ENCODE measurements at places on chromosomes 3 and 15. TPM values are rescaled to one million over a fixed set of nuclear protein-coding genes. Genes with fewer than 3 reads are reported as not detected.

The PTH1R gene
- total RNA-seq: not detected

The TLR9 gene
- not detected for total RNA-seq

The ROPN1 gene
- not detected for total RNA-seq

The LRRC2 gene
- total RNA-seq: 0.64 TPM

The PLAAT1 gene
- 0.60 TPM for total RNA-seq

The VILL gene
- total RNA-seq: 4.3 TPM

The NR1D2 gene
- 16.9 TPM for total RNA-seq

The MAN2C1 gene
- 72.3 TPM for total RNA-seq

The MORF4L1 gene
- 213 TPM for total RNA-seq

The MUSTN1 gene
- total RNA-seq: not detected

The RGMA gene
- total RNA-seq: not detected

The B3GALNT1 gene
- total RNA-seq: 32.4 TPM

The IMPG2 gene
- 0.07 TPM for total RNA-seq

The PIERCE2 gene
- total RNA-seq: 1.5 TPM

The MESP2 gene
- not detected for total RNA-seq

The ALG1L2 gene
- total RNA-seq: not detected

The ZDHHC23 gene
- total RNA-seq: 3.3 TPM

The CFAP92 gene
- 0.27 TPM for total RNA-seq

The TMEM108 gene
- 0.67 TPM for total RNA-seq

The NPAP1 gene
- not detected for total RNA-seq

The CNBP gene
- total RNA-seq: 265 TPM

The PRICKLE2 gene
- total RNA-seq: 0.84 TPM

The GYG1 gene
- total RNA-seq: 39.4 TPM

The PIGB gene
- total RNA-seq: 14.9 TPM

The PRKCI gene
- 20.5 TPM for total RNA-seq

The RFC4 gene
- total RNA-seq: 25.7 TPM

The TM4SF18 gene
- 346 TPM for total RNA-seq

The LRRIQ4 gene
- not detected for total RNA-seq

The DUOXA2 gene
- total RNA-seq: not detected

The LIPC gene
- 0.07 TPM for total RNA-seq
